ENCODE measurements at places on chromosomes 11 and 22. TPM values are rescaled to one million over a fixed set of nuclear protein-coding genes. Genes with fewer than 3 reads are reported as not detected.

The USH1C gene
- not detected for total RNA-seq

The LRRC32 gene
- 23.9 TPM for total RNA-seq

The OR6A2 gene
- total RNA-seq, result 0.46 TPM

The PPFIBP2 gene
- total RNA-seq, result 2.9 TPM

The ST14 gene
- not detected for total RNA-seq

The MPPED2 gene
- 0.32 TPM for total RNA-seq

The SPINDOC gene
- total RNA-seq, result 17.2 TPM

The ANGPTL5 gene
- total RNA-seq, result not detected

The MYOD1 gene
- total RNA-seq, result not detected

The CHRNA10 gene
- total RNA-seq, result not detected

The CLDN5 gene
- total RNA-seq, result 569 TPM

The CTSW gene
- total RNA-seq, result not detected

Data from epithelial cell of umbilical artery (primary cell).